ENCODE measurements at places on chromosomes 13 and 19. TPM values are rescaled to one million over a fixed set of nuclear protein-coding genes. Genes with fewer than 3 reads are reported as not detected.

DNA sequence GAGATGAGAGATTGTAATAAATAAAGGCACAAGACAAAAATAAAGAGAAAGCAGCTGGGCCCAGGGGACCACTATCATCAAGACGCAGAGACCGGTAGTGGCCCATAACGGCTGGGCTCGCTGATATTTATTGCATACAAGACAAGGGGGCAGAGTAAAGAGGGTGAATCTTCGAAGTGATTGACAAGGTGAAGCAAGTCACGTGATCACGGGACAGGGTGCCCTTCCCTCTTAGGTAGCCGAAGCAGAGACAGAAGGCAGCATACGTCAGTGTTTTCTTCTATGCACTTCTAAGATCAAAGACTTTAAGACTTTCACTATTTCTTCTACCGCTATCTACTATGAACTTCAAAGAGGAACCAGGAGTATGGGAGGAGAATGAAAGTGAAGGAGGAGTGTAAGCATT is 4.6 kb upstream of the PRKCG start:
- no peak overlapping the region for H3K4me3 ChIP-seq
- H3K27ac ChIP-seq = no peak overlapping the region
- no peak for DNase-seq
- peaks cover 20% of the 10 kb centered on the region for H3K36me3 ChIP-seq

GRCh38 chr13:40236566-40237168 is 429.8 kb downstream of the FOXO1 start:
- H3K27me3 ChIP-seq = no peaks in the 10 kb centered on the region
- no peak for DNase-seq
- H3K36me3 ChIP-seq = no peaks in the 10 kb centered on the region
- no peak overlapping the region for H3K27ac ChIP-seq
- H3K4me1 ChIP-seq = no peaks in the 10 kb centered on the region

DNA sequence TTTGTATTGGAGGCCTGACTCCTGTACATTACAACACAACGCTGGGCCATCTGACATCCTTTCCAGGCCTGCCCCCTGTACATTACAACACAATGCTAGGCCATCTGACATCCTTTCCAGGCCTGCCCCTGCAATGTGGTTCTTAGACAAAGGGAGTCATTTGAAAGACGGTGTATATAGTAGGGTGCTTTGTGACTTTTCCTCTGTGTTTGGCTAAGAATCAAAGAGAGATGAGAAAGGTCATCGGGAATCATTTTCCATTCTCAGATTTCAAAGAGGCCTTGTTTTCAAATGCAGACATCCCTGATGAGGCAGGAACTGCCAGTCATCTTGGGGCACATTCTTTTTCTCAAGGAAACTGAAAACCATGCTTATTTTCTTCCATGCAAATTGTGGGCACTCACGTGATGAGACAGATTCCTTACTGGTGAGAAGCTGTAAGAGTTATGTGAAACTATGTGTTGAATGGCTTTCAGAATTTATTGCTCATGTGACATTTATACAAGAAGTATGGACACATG is 551.6 kb downstream of the MYO16 start:
- H3K27ac ChIP-seq = no peak overlapping the region
- no peaks in the 10 kb centered on the region for H3K4me1 ChIP-seq
- no peaks in the 10 kb centered on the region for H3K36me3 ChIP-seq

ZNF470 gene
- 8.7 TPM for polyA plus RNA-seq

GRCh38 chr13:45700971-45701900 is 884 bp upstream of the CBY2 start:
- H3K27me3 ChIP-seq = no peaks in the 10 kb centered on the region
- DNase-seq = no peak
- no peak overlapping the region for H3K4me3 ChIP-seq
- H3K27ac ChIP-seq = no peak overlapping the region
- H3K4me1 ChIP-seq = no peaks in the 10 kb centered on the region

C19orf18 gene
- 1.2 TPM for polyA plus RNA-seq

DNA sequence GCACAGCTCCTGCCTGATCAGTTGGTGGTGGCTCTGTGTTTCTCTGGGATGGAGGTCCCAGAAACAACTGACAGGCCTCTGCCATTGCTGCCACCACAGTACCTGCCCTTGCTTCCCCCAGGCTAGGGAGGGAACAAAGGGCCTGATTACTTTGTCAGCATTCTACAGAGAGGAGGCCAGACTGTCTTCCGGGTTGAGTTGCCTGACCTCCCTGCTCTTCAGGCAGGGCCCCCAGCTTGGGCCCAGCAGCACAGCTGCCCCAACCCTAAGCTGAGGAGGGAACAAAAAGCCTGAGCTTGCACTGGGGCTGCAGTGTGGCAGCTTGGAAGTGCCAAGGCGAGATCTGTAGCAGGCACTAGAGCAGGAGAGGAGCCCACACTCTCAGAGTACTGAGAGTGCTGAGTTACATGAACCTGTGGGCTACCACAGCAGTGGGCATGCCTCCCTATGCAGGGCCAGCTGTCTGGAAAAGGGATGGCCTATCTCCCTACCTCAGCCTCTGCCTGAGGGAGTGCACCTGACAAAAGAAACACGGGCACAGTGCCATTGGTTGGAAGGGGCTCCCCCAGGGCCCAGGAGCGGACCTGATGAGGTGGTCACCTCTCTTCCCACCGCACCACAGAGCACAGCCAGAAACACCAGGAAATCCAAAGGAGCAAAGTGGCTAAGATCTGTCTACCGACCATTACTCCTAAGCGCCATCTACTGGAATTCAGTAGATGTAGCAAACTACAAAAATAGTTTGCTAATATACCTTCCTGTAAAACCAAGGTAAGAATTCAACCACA is 24.4 kb downstream of the SLC25A15 start:
- H3K4me1 ChIP-seq = peaks cover 4% of the 10 kb centered on the region
- H3K27ac ChIP-seq = peak overlapping the region; percentile 58
- H3K36me3 ChIP-seq = peaks cover 36% of the 10 kb centered on the region

CEACAM3 gene
- 0.36 TPM for polyA plus RNA-seq

- H3K27me3 ChIP-seq = no peaks in the 10 kb centered on the region
- H3K4me3 ChIP-seq = no peak overlapping the region
- H3K27ac ChIP-seq = no peak overlapping the region
- no peaks in the 10 kb centered on the region for H3K36me3 ChIP-seq
Observed at GRCh38 chr19:30046522-30046921, 104.5 kb downstream of the URI1 start.

DNA sequence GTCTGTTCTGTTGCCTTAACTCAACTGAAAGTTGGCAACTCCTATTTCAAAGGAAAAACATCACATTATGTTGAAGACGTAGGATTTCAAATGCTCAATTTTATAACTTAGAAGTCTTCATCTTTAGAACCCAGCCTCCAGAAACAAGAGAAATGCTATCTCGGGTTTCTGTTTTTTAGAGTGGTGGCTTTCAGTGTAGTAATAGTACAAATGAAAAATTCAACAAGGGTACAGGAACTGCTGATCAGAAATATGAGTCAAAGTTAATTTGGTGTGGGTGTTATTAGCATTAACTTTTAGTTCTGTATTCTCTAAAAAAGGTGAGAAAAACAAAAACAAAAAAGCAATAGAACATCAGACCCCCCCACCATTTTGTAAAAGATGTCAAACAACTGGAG is 56.6 kb upstream of the FLT1 start:
- H3K27ac ChIP-seq = no peak overlapping the region
- no peaks in the 10 kb centered on the region for H3K27me3 ChIP-seq
- no peak for DNase-seq
- no peak overlapping the region for H3K4me3 ChIP-seq
- H3K36me3 ChIP-seq = no peaks in the 10 kb centered on the region
- H3K4me1 ChIP-seq = peaks cover 9% of the 10 kb centered on the region
